NCI-H2171 (cell line): ENCODE measurements at places on chromosomes 5 and 9.

GRCh38 chr5:179585941-179586401, 35.6 kb downstream of the RUFY1 start:
- no peak for DNase-seq

DNA sequence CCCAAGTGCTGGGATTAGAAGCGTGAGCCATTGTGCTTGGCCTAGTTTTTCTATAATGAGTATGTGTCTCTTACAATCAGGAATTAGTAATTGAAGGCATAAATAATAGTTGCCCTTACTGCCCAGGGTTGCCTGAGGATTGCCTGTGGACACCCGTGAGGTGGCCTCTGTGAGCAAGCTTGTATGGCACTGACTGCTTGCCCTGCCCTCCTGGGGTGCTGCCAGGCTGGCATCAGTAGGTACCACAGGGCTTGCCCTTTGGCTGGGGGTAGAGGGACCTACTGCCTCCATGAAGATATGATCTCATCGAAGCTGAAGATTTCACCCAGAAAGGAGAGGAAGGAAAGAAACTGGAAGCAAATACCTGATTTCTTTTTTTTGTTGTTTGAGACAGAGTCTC, 23.8 kb upstream of the PHF19 start:
- no peak for DNase-seq

DNA sequence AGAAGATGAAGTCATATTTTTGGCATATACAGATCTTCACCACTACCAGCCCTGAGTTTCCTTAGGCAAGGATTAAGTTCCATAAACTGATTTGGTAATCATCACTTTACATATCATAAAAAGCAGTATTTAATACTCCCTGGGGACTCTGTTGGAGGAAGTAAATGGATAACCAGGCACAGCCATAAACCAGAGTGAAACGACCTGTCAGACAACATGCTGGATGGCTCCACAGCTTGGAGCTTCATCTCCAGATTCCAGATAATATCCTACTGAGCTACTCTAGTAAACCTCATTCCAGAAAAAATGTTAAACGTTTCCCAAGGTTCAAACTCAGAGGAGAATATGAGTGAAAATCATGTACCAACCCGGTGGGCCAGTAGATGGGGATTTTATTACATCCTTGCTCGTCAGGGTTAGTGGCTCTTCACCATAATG, 109.2 kb downstream of the BASP1 start:
- no peak for DNase-seq

DNA sequence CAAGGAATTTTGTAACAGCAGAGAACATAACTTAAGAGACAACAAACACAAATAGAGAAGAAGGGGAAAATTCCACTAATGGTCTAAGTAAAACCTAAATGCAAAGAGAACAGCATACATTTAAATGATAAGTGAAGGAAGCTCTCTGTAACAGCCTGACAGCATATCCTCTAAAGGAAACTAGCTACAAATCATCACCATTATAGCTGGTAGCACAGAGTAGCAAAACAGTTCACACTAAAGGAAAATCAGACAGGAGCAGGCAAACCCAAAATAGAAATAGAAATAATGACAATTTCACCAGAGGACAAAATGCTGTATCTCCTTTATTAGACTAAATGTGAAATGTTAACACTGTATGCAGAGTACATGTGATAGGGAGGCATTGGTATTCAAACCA, 532.8 kb downstream of the PTPRD start:
- no peak for DNase-seq

- no peak for DNase-seq
Observed at GRCh38 chr5:75922480-75922879, 160.7 kb upstream of the SV2C start.

DNA sequence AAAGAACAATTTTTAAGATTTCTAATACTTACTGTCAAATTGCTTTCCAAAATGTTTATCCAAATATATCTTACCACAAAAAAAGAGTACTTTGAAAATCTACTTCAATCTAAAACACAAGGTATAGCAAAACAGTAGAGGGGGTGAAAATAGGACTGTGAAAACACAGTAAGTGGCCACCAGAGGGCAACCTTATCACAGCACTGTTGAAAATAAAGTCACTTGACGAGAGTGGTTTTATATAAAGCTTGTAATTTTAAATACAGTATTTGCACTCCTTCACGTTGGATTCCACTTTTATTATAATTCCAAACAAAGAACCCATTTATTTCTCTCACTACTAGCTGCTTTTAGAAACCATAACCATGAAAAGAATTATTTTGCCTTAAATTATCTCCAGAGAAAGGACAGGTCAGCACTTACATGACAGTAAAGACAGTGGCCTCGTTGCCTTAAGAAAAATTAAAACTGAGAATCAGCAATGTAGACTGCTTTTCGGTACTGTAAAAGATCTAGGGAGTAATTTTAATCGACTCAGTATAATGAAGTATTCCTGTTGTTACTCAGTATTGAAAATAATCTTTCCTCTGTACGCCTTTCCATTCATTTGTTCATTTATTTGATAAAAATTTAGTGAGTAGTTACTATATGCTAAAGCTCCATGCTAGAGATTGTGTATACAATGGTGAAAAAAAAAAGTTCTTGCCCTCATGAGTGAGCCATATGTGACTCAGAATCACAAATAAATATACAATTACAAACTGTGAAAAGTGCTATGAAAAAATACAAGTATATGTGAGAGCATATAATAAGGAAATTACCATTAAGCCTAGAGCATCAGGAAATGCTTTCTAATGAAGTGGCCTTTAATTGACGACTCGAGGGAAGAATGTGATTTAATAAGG, 40.0 kb upstream of the CDK5RAP2 start:
- peak; percentile 56 for DNase-seq

DNA sequence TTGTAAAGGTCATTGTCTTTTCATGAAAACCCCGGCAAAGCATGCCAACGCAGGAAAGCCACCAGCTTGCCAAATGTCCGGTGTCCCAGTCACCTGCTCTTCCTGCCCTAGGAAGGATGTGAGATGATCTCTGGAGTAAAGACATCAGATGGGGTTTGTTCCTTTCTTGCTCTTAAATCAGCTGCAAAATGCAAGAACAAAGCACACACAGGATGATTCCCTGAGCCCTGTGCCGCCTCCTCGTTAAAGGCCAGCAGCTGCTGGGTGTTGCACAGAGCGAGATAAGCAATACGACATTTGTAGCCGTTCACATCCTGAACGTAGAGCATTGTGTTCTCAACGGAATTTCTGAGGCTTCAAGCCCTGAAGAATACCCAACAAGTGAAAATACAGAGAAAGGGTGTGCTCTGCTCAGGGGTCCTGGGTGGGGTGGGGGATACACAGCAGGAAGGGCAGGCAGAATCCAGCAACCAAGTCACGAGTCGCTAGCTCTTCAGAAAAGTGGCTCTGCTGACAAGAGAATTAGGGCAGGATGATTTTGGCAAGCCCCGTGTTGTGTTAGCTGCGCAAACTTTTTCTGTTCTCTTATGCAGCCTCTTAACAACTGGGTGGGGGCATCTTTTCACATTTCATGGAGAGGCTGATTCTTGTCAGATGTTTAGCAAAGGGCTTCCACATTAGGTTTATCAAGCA, 229.2 kb upstream of the MAP3K1 start:
- peak; percentile 22 for DNase-seq

GRCh38 chr5:22465177-22465576, 388.0 kb downstream of the CDH12 start:
- no peak for DNase-seq

DNA sequence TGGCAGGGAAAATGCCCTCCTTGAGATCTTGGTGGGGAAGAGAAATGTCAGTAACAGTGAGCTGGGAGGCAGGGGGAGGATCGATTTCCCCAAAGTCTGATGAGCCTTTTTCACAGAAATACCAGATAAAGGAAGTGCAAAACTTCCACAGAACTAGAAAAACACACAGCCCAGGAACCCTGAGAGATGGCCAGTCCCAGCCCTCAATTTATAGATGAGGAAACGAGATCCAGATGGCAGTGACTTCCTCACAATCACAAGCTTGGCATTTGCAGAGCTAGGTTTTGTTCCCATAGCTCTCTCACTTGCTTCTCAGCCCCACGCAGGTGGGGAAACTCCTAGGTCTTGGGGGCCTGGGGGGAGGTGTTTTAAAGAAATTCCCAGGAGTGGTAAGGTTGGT, 3.8 kb upstream of the GGTA1 start:
- DNase-seq = no peak
